Activated naive CD8-positive, alpha-beta T cell treated with anti-CD3 and anti-CD28 coated beads, Interleukin-2, amount 10 ng/mL, durations not matched to agents 7 days and 5 days (primary cell): ENCODE measurements at places on chromosomes 7 and 10. TPM values are rescaled to one million over a fixed set of nuclear protein-coding genes. Genes with fewer than 3 reads are reported as not detected.

DNA sequence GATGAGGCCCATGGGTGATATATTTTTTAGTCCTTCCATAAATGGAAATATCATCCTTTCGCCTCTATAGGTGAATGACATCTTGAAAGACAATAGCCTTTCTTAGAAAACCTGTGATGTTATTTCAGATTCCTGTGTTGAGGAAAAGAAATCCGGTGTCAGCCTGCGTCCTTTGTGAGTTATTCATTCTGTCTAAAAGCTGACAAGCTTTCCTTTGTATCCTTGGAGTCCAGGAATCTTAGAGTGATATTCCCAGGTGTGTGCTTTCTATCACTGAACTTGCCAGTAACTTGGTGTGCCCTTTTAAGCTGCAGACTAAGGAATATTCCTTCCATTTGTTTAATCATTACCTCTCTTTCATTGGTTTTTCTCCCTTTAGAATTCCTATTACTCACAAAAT lies 41.0 kb downstream of the EVX1 start:
- no peak overlapping the region for H3K4me3 ChIP-seq
- H3K4me1 ChIP-seq: no peaks in the 10 kb centered on the region
- H3K36me3 ChIP-seq: no peaks in the 10 kb centered on the region
- H3K27ac ChIP-seq: no peak overlapping the region

ZNF862 gene
- 45.6 TPM for total RNA-seq

AQP1 gene
- total RNA-seq: not detected

GRCh38 chr7:158420591-158421340 lies 166.9 kb downstream of the PTPRN2 start:
- H3K27me3 ChIP-seq: peaks cover 2% of the 10 kb centered on the region
- no peaks in the 10 kb centered on the region for H3K4me1 ChIP-seq
- DNase-seq: no peak
- no peak overlapping the region for H3K4me3 ChIP-seq
- no peak overlapping the region for H3K27ac ChIP-seq

DNA sequence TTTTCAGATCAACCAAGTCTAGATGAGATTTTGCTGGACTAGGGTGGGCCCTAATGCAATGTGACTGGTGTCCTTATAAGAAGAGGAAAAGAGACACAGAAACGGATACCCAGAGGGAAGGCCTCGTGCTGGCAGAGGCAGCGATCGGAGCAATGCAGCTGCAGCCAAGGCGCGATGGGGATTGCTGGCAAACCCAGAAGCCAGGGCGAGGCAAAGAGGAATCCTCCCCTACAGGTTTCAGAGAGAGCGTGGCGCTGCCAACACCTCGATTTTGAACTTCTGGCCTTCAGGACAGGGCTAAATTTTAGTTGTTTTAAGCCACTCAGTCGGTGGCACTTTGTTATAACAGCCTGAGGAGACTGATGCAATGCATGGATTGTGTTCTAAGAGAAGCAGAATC lies 157.1 kb upstream of the RHEB start:
- no peak for DNase-seq
- peaks cover 23% of the 10 kb centered on the region for H3K4me1 ChIP-seq
- peaks cover 2% of the 10 kb centered on the region for H3K27me3 ChIP-seq
- H3K4me3 ChIP-seq: no peak overlapping the region
- no peaks in the 10 kb centered on the region for H3K36me3 ChIP-seq
- H3K27ac ChIP-seq: no peak overlapping the region

DNA sequence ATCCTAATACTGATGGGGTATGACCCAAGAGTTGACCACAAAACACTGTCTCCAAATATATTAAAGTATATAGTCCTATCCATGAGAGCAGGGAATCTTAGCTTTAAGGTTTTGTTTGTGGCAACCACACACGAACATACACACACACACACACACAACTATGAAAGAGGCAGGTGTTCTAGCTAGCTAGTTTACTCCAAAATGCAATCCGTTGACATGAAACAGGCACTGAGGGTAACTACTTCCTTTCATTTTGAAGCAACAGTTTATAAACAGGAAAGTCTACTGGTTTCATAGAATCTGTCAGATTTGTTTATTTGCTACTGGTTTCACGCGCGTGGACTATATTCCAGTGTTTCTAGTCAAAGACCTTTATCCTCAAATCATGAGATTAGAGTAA lies 14.8 kb downstream of the HTR5A start:
- no peak for DNase-seq
- H3K27ac ChIP-seq: no peak overlapping the region
- H3K4me3 ChIP-seq: no peak overlapping the region
- peaks cover 2% of the 10 kb centered on the region for H3K4me1 ChIP-seq
- peaks cover 39% of the 10 kb centered on the region for H3K27me3 ChIP-seq
- H3K36me3 ChIP-seq: peaks cover 1% of the 10 kb centered on the region

- DNase-seq: no peak
- peaks cover 4% of the 10 kb centered on the region for H3K4me1 ChIP-seq
- H3K4me3 ChIP-seq: no peak overlapping the region
- H3K36me3 ChIP-seq: no peaks in the 10 kb centered on the region
- H3K27me3 ChIP-seq: no peaks in the 10 kb centered on the region
- H3K27ac ChIP-seq: no peak overlapping the region
These were observed 239.0 kb downstream of the MGMT start for GRCh38 chr10:129706081-129706480.

- H3K4me1 ChIP-seq: peaks cover 10% of the 10 kb centered on the region
- peaks cover 3% of the 10 kb centered on the region for H3K36me3 ChIP-seq
- no peaks in the 10 kb centered on the region for H3K27me3 ChIP-seq
- DNase-seq: no peak
- H3K27ac ChIP-seq: no peak overlapping the region
These were observed 42.6 kb upstream of the DLG5 start for GRCh38 chr10:77969114-77969513.

TMEM273 gene
- total RNA-seq: 11.2 TPM

- H3K27ac ChIP-seq: no peak overlapping the region
- peaks cover 5% of the 10 kb centered on the region for H3K36me3 ChIP-seq
- peak overlapping the region; percentile 53 for H3K4me3 ChIP-seq
- peak; percentile 40 for DNase-seq
These were observed 967 bp downstream of the GAD2 start for GRCh38 chr10:26217396-26218086.

- no peaks in the 10 kb centered on the region for H3K4me1 ChIP-seq
- no peaks in the 10 kb centered on the region for H3K36me3 ChIP-seq
These were observed 509.5 kb downstream of the DNAJB6 start for GRCh38 chr7:157846271-157846670.
